AG09319 (cell line): ENCODE measurements at places on chromosomes 1 and 21.

DNA sequence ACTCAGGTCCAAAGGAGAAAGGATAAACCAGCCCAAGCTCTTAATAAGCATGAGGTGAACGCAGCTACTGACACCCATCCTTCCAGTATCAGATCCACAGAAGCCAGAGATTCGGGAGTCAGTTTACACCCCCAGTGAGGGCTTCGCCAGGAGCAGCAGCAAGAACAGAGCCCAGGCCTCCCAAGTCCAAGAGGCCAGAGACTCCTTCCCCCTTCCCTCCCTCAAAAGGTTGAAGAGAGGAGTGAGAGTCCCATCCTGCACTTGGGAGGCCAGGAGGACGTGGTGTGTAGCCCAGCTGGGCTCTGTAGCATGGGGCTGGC is 72.8 kb downstream of the MRPL37 start:
- DNase-seq, result no peak

DNA sequence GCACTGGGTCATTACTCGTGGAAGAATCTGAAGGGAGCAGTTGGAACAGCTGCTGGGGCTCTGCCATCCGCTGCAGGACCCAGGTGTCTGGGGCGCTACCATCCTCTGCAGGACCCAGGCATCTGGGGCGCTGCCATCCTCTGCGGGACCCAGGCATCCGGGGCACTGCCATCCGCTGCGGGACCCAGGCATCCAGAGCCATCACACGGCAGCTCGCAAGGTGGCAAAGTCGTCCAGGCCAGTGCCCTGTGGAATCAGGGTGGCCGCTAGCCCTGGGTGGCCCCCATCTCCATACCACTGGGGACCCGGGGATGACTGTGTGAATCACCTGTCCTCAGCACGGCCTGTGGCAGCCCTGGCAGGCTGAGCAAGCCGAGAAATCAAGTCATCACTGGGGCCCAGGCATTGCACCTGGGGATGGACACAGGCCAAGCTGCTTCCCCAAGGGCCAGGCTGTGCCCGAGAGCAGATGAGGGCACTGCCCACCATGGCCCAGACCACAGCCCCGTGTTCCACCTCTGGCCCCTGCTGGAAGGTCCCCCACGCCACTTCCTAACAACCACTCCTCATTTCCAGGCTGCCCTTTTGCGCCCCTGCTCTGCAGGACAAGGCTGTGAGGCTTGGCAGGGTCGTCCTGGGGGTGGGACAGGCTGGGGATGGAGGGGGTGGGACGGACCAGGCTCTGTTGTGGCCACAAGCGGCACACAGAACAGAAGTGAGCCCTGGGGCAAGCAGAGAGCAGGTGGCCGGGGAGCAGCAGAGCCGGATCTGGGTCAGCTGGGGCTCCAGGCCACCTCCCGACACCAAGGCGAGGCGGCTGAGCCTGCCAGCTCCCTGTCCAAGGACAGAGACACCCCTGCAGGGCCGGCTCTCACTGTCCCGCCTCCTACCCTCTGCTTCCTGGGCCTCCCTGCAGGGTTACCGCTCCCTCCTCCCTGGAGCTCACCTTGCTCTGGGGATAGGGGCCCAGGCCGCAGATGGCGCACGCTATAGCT is 12.7 kb downstream of the GABRD start:
- no peak for DNase-seq

DNA sequence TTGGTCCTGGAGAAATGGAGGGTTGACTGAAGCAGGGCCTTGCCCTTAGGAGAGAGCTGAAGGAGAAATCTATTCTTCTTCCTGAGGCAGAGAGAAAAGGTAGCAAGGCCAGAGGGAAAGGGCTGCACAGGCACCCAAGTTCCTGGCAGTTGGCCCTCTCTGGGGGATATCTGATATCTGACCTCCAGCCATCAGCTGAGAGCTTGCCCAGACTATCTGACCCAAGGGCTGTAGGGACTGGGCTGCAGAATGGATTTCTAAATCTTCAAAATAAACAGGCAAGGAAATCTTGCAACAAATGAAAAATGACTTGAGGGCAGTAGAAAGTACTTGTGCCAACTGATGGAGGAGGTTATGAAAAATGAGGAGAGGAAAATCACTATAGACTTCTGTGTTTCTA is 498 bp upstream of the CLCA2 start:
- no peak for DNase-seq

DNA sequence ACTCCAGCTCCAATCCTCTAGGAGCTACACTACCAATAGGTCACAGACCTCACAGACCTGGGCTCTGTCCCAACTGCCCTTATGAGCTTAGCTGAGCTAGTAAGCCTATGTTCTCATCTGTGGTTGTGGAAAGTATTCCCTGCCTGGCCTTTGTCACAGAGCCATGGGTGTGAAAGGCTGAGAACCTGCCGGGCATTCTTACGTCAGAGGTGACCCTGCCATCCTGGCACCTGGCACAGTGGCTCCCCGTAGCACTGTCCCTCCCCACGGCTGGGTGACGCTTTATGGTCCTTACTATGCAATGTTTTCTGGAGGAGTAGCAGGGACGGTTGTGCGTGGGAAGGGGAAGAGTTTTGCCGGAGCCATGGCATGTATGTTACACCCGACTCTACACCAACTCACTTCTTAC is 3.5 kb downstream of the TNFRSF1B start:
- DNase-seq, result no peak

DNA sequence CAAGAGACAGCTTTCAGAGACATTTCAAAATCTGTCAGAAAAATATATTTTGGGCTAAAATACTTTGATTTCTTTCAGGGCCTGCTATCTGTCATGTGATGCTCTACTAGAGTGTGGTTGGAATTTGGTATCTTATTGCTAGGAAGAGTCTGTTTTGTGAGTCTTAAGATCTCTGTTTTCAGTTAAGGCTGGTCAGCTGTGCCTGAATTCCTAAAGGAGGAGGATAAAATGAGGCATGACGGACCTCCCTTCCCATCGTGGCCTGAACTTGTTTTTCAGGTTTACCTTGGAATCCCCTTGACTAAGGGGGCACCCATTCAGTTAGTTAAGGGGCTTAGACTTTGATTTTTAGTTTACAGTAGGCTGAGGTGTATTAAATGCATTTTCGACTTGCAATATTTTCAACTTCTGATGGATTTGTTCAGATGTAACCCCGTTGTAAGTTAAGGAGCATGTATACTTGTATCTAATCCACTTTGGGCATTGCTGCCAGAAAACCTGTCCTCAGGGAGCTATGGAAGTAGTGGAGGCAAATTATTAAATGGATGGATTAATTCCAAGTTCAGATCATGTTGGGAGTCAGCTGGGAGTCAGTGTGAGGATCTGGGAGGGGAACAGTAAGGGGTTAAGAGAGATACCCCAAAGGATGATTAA is 18.3 kb downstream of the CAPN2 start:
- no peak for DNase-seq

DNA sequence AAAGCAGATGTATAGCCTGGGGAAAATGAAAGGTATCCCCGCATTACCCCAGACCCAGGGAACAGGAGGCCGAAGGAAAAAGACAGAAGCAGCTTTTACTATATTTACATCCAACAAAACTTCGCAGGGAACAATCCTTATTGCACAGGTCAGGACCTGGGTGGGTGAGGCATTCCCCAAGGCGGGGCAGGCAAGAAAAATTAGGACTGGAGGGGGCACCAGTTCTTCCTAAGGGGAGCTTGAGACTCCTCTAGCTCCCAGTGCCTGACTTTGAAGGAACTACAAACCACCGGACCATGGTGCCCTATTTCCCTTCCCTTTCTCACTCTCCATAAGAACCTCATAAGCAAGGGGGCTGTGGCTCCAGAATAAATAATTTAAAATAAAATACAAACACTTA is 6.7 kb upstream of the GATAD2B start:
- no peak for DNase-seq

DNA sequence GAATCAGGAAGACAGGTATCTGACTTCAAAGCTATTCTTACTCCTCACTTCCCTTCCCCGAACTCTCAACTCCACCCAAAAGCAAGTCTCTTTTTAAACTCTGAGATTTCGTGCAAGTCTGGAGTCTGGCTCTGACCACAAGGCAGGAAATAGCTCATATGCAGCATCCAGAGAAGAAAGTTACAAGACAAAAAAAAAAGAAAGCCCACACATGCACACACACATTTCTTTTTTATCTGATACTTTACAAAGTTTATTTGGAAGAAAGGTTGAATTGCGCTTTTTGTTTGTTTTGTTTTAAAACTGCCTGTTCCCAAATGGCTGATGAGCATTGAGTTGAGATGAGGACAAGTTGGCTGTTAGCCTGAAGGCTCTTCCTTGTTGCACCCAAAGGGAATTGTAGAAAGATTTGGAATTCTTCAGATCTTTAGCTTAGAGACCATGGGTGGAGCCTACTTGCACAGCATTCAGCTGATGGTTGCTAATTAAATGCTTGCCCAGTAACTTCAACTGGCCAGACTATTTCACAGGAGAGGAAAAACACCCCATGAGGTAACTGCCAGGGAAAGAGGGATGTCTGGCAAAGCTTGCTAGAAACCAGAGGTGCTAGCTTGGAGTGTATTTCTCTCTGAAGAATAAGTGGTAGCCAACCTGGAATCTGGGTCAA is 490.3 kb downstream of the TTLL7 start:
- peak; percentile 92 for DNase-seq

- no peak for DNase-seq
Measured at GRCh38 chr1:197807739-197808453, 32.6 kb upstream of the DENND1B start.

GRCh38 chr21:46001821-46002681 is 20.5 kb downstream of the COL6A1 start:
- DNase-seq, result no peak

DNA sequence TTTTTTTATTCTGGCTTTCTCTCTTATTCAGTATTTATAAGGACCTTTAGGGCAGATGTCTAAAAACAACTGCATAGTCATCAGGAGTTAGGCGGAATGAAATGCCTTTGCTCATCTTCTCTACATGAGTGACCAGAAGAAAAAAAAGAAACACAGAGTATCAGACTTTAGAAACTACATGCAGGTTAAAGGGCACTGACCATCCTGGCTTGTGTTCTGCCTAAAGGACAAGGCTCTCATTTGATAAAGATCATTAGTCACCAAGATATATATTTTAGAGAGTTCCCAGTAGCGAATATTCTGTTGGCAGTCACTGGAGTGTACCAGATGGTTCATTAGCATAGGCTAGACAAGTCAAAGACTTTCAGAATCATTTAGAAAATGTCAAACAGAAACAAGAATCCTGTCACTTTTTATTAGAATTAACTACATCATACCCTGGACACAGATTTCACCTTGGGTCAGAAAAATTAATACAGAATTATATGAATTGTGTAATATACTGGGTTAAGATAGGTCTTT is 145.6 kb downstream of the NR5A2 start:
- DNase-seq, result no peak

GRCh38 chr1:10644307-10645128 is 151.9 kb downstream of the CASZ1 start:
- DNase-seq, result no peak

DNA sequence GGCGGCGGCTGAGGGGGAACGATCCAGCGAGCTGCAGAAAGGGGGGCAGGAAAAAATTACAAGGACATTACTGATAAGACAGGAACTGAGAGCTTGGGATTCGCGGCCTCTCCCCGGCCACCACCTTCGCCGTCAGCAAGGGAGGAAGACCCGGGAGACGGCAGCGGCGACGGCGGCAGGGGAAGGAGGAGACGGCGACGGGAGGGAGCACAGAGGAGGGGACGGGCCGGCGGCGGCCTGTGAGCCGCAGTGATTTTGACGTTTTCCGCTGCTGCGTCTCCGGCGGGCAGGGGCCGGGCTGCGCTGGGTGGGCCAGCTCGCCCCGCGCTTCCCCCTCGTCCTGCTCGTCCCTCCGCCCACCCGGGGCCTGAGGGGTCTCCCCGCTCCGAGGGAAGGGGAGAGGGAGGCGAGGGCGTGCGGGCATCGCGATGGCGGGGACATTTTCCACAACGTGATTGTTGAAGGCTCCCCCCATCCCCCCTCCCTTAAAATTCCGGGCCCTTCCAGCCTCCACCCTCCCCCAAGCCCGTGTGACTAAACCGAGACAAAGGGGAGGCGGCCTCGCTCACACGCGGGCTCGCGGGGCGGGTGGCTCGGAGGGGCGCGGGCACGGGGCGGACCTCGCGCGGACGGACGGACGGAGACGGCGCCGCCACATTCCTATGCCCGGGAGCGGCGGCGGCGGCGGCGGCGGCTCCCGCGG is 407 bp downstream of the CAMSAP2 start:
- peak; percentile 81 for DNase-seq

GRCh38 chr1:93496520-93496919 is 48.6 kb downstream of the FNBP1L start:
- no peak for DNase-seq

- no peak for DNase-seq
Measured at GRCh38 chr1:210779269-210779668, 354.7 kb downstream of the KCNH1 start.

DNA sequence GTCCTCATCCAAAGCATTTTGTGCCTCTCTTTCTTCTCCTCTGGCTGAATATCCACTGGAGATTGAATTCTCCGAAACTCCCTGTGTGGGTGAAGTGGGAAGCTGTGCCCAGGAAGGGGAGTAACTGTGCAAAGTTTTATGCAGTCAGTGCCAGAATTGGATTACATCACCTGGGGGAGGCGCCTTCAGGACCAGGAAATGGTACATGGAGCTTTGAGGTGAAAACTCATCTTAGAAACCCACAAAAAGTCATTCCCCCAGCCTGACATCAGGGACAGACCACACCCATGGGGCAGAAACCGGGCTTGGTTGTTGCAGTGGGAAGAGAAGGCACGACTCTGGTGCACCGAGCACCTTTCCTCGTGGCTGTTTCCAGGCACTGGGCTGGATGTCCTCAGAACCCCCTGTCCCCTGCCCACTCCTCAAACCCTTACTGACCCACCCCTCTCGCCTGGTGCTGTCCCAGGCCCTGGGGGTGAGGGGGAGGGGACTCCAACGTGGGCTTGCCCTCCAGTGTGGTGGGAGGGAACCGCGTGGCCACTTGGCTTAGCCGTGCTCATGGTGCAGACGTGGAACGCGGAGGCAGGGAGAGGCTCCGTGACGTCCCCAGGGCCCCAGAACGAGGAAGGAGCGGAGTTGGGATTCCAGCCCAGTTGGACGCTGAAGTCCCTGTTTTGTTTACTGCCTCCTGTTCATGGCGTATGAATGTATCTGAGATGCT is 15.7 kb downstream of the TFF3 start:
- no peak for DNase-seq

DNA sequence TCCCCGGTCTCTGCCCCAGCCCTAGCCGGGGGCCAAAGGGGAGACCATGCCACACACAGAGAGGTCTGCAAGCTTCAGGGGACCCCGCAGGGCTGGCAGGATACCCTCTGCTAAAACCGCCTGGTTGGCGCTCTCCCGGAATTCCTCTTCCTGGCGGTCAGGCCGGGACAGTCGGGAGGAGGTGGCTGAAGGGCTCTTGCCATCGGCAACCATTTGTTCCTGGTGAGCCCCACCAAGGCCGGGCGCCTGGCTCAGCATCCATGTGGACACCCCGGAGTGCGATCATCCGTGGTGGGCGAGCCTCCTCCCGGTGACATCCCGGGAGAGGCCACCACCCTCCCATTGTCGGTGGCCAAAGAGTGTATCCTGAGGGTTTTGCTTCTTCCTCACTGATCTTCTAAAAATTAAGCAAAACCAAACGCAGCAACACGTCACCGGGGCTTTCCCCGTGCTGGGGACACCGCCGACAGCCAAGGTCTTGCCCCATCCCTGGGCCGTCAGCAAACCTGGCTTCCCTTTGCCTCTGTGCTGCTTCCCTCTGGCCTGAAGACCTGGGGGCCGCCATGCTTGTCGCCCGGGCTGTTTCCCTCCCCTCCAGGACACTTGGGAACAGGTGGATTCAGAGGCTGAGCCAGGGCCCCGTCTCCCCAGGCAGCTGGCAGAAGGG is 59.1 kb upstream of the TTC34 start:
- no peak for DNase-seq

GRCh38 chr1:97424209-97424608 is 496.6 kb downstream of the DPYD start:
- no peak for DNase-seq
